ENCODE measurements at places on chromosomes 3 and 15.
A peak's percentile ranks its signal among the peaks of the same experiment; 100 is the strongest.

GRCh38 chr3:101081999-101082398 is 88.8 kb upstream of the ABI3BP start:
- no peak for DNase-seq

DNA sequence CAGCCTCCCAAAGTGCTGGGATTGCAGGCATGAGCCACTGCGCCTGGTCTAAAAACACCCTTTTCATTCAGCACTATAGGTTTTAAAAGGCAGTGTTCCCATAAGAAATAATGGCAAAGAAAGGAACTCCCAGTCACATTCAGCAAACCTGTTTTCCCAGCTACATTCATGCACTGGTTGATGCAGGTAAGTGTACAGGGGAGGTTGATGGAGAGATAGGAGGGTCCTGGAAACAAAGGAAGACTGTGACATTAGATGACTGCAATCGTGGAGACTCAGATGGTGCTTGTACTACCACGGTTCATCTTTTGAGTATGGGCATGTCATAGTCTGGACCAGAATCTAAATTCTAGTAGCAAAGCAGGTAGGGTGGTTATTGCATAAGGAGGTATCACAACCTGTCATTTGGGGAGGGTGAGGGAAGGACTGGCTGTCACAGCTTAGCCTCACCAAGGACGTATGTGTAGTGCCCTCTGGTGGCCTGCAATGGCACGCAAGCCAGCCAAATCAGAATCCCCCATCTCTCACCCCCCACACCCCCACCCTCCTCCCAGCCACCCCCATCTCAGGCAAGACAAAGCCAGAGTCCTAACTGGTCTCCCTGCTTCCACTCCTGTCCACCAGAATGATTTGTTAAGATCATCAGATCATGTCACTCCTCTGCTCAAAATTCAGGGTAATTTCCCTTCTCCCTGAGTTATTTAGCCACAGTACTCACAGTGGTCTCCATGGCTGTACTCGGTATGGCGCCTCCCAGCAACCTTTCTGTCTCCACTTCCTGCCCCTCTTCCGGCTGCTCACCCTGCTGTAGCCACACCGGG is 28.8 kb upstream of the UBL7 start:
- peak; percentile 1 for DNase-seq

DNA sequence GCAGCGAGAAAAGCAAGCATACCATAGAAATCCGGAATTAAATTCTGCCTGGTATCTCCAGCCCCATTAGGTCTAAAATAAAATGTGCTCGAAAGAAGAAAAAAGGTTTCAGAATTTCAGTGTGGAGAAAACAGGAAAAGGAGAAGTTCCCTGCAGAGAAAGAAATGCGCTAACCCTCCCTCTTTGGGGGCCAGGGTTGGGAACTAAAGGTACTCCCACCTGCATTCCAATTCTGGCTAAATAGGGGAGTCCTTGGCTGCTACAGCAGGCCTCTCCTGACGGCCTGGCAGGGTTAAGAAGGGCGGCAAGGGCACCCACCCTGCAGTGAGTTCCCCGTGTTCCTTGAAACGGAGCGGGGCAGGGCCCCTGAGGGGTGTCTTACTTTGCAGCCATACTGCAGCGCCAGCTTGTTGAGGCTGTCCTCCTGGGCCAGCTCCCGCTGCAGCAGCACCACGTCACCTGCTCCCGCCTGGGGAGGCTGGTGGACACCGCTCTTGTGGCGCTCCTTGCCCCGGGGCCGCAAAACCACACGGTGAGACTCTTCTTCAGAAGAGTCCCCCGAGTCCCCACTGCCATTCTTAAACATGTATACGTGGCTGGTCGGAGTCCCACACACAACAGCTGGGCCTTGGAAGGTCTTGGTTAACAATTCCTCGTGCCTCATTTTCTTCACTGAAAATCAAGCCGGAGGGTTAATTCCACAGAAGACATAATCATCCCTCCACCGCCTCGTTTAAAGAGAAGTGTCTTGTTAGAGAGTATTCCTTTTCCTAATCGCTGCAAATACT is 1.7 kb downstream of the LYSMD4 start:
- no peak for DNase-seq

GRCh38 chr3:100040451-100041225 is 73.7 kb downstream of the FILIP1L start:
- DNase-seq, result no peak

All from hippocampal formation (tissue), 2 donors.